IPS-NIHi11 (cell line): ENCODE measurements at places on chromosomes 12 and 14.

GRCh38 chr14:78737116-78737515 lies 566.9 kb downstream of the NRXN3 start:
- DNase-seq, result no peak

DNA sequence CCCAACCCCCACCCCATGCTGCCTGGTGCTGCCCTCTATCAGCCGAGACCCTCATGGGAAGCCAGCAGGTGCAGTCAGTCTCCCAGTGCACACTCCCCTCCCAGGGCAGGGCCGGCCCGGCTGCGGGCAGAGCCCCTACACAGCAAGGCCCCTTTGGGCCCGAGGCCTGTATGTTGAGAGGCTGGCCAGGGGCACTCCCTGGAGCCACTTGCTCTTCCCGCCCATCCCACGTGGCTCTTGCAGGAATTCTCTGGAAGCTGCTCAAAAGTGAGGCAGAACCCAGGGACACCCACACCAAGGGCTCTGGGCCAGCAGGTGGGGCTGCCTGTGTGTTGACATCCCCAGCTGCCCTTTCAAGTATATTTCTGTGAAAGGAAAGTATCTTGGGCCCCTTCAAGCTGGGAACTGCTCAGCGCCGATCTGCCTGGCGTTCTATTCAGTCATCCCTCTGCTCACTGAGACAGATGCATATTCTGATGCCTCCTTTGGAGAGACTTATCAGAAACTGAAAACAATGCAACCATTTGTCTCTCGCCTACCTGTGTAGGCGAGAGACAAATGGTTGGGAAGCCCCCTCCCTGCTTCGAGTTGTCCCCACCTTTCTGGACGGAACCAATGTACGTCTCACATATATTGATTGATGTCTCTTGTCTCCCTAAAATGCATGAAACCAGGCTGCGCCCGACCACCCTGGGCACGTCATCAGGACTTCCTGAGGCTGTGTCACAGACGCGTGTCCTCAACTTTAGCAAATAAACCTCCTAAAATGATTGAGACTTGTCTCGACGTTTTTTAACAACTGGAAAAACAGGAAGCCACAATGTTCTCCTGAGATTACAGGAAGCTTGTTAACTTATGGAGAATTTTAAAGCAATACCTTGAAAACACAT lies 6.0 kb downstream of the GPR132 start:
- peak; percentile 78 for DNase-seq

GRCh38 chr12:28993720-28994119 lies 155.4 kb upstream of the FAR2 start:
- DNase-seq, result no peak

GRCh38 chr12:75655315-75655806 lies 144.0 kb upstream of the KRR1 start:
- DNase-seq, result no peak

GRCh38 chr12:71799106-71799505 lies 40.5 kb upstream of the TBC1D15 start:
- DNase-seq, result peak; percentile 15

GRCh38 chr14:56135001-56135400 lies 16.8 kb downstream of the PELI2 start:
- DNase-seq, result no peak

DNA sequence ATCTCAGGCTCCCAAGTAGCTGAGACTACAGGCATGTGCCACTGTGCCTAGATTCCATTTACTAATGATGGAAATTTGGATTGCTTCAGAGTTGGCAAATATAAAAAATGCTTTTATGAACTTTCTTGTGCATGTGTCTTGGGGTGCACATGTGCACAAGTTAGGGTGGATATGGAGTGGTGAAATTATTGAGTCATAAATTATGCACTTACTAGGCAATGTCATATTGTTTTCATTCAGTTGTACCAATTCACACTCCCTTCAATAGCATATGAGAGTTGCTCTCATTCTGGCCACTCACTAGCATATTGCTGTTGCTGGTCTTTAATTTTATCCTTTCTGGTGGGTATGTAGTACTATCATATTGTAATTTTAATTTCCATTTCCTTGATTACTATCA lies 45.7 kb upstream of the KRAS start:
- no peak for DNase-seq

DNA sequence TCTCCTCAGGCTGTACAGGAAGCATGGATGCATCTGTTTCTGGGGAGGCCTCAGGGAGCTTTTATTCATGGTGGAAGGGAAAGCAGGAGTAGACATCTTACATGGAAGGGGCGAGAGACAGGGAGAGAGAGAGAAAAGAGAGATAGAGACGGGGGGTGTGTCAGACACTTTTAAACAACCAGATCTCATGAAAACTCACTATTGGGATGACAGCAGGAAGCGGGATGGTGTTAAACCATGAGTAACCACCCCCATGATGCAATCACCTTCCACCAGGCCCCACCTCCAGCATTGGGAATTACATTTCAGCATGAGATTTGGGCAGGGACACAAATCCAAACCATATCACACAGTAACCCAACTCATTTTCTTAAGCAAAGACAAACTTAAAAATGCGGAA lies 110.0 kb upstream of the EEA1 start:
- no peak for DNase-seq

DNA sequence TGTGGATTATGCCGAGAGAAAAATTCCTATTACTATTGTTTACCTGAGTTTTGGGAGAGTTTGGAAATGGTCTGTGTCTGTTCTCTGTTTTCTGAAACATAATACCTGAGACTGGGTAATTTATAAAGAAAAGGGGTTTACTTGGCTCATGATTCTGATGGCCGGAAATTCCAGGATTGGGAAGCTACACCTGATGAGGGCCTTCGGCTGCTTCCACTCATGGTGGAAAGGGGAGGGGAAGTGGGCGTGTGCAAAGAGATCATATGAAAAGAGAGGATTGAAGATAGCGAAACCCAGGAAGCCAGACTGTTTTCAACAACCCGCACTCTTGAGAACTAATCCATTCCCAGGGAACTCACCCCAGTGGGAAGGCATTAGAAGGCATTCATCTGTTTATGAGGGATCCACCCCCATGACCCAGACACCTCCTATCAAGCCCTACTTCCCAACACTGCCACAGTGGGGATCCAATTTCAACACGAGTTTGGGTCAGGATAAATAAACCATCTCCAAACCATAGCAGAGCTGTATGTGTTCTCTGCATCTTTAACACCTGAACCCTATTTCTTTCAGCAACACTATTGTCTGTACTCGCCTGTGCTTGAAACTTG lies 51.1 kb downstream of the APAF1 start:
- DNase-seq, result peak; percentile 23

DNA sequence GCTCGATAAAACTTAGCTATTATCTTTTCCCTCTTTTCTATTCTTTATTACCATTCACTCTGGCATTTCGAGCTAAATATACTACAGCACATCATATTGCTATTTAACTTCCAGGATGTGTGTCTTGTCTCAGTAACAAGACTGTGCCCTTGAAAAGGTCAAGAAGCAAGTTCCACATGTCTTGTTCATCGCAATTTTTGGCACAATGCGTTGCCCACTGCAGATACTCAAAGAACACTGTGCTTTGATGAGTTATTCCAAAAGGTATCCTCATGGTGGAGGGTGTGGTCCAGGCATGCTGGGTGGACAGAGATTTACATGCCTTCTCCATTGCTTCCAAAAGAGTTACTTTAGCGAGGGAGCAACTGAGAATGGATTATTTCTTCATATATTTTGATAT lies 6.6 kb downstream of the E2F7 start:
- DNase-seq, result no peak

GRCh38 chr12:47851303-47851952 lies 31.7 kb upstream of the HDAC7 start:
- no peak for DNase-seq

GRCh38 chr12:126570566-126570965 lies 1505.3 kb downstream of the AACS start:
- DNase-seq, result no peak

GRCh38 chr14:20441461-20441860 lies 5.5 kb upstream of the KLHL33 start:
- DNase-seq, result no peak

GRCh38 chr14:82533351-82533750 lies 999.7 kb upstream of the SEL1L start:
- DNase-seq, result no peak

DNA sequence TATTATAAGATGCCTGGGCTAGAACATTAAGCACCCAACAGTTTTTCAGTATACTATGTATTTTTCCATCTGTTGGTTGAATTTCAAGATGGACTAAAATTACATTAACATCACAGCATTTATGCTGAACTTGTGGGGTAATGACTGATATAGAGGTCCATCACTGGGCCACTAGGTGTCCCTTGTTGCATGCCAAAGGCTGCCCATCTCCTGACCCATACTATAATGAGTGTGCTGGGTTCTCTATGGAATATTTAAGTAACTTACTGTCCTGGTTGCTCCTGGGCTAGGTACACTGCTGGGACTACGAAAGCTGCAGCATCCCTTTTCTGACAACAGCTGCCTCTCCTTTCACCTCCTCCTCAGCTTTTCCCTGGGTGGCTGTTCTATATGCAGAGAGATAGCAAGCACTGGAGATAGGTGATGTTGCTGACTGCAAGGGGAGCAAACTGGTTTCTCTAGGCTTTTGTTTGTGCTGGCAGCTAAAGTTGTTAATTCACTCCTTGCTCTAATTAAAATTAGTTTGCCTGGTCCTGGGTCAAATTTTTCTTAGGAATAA lies 138.6 kb upstream of the TRHDE start:
- DNase-seq, result no peak

DNA sequence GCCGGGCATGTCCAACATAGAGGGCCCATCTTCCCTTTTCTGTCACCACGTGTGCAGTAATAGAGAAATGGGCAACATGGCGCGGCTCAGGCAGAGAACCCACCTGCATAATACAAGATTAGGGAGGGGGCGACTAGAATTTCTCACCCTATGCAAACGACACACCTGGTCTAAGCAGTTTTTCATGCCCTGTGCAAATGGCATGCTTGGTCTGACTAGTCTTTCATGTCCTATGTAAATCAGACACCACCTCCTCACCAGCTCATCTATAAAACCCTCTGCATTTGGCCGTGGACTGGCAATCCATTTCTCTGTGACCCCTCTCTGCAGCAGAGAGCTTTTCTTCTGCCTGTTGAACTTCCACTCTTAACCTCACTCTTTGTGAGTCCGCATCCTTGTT lies 180.2 kb upstream of the PZP start:
- DNase-seq, result no peak

- DNase-seq, result no peak
Observed at GRCh38 chr12:98745578-98746391, 100.7 kb downstream of the APAF1 start.

DNA sequence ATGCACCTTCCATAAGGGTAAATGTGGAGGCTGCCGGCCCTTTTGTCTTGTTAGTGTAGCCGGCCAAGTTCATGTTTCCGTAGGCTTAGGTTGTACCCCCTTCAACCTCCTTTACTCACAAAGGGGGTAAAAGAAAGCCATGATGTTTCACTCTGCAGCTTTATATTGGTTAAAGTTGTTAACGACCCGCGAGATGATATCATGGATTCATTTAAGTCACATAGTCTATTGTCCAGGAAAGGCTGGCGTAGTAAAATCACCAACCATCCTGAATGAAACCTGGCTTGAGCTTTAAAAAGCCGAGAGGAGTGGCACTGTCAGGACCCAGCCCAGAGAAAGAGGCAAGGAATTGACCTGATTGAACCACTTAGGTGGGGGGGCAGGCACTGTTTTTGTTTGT lies 1.3 kb downstream of the UNG start:
- no peak for DNase-seq

GRCh38 chr14:61934385-61934784 lies 172.2 kb downstream of the SNAPC1 start:
- no peak for DNase-seq

DNA sequence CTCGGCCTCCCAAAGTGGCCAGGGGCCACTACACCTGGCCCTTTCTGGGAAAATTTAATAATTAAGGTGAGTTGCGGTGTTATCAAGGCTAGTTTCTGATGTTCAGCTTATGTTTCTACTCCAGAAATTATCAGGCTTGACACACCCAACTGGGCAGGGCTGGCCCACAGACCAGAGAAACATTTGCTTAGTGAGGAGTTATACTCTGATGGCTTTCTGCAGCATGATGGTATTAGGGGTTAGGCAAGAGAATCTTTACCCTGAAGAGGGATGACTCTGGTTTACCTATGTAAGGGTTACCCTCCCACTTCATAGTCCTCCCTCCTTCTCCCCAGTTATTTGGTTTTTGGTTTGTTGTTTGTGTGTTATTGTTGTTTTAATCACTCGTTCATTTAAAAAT lies 24.5 kb upstream of the HECTD1 start:
- DNase-seq, result no peak

- no peak for DNase-seq
Observed at GRCh38 chr12:130956456-130957303, 3.0 kb downstream of the ADGRD1 start.

GRCh38 chr14:49924852-49925251 lies 32.0 kb downstream of the ARF6 start:
- DNase-seq, result no peak

DNA sequence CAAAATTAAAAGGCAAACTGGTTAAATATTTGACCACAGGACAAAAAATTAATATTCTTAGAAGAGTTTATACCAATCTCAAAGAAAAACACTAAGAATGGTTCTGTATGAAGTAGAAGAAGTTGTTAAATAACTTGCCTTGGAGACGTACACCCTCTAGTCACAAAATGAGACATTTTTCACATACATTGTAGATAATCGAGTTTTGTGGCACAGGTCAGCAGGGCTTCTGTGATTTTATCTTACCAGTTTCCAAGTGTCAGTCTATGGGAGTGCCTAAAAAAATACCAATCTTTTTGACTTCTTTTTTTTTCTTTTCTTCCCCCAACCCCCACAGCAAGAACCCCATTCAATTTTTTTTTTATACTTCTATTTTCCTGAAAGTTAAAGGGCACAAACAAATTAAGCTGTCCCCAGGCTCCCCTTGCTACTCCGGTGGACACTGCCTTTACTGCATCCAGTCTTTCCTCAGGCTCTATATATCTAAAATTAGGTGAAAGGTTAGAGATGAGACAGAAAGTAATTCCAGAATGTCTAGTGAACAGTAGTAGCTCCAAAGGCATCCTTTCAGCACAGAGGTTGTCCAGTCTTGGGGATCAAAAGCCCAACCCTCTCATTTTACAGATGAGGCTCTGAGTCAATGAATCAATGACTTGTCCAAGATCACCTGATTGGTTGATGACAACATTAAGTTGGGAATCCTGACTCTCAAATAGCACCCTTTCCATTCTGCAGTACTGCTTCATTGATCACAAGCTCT lies 6.2 kb downstream of the LIMA1 start:
- no peak for DNase-seq

DNA sequence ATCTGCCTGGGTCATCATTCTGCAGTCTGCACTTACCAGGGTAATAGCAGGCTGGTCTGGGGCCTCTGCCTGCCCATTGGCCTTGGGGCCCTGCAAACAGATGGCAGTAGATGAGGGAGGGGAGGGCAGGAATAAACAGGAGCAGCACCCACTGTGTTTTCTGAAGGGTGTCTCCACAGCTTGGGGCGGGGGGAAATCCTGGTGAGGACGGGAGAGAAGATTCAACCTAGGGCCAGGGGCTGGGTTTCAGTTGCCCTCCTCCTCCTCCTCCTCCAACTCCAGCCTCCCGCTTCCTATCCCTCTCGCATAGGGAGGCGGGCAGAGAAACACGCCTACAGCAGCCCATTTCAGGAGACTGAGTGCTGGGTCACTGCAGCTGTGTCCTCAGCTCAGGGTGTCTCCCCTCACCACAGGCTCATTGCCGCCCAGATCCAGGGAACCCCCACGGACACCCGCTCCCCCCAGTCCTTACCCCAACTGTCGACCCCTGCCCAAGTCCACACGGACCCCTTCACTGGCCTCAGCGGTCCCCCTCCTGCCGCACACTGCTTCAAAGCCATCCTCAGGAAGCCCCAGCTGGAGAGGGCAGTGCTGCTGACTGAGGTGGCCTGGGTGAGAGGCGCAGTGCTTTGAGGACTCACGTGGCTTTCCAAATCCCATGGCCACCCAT lies 9.1 kb upstream of the KRT80 start:
- DNase-seq, result no peak

- DNase-seq, result no peak
Observed at GRCh38 chr14:52063052-52063462, 5.8 kb downstream of the NID2 start.
